ENCODE measurements at places on chromosomes 16 and 17.
A peak's percentile ranks its signal among the peaks of the same experiment; 100 is the strongest.

DNA sequence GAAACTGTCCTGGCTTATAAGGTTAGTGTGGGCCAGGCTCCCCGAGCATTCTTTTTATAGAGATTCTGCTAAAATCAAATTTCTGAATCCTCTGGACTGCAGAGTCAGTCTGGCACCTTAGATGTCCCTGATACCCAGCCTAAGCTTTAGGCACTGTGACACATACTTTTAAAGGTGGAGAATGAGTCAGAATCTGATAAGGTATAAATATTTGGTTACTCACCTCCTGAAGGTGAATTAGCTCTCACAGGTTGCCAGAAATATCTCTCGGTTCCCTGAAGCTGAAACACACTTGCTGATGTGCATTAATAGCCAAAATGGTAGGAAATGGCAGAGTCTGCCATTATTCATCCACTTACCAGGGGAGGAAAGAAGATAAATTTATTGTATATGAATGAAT lies 446.9 kb downstream of the UTP18 start:
- no peak for DNase-seq

GRCh38 chr16:47861999-47862398 lies 293.8 kb downstream of the ABCC12 start:
- no peak for DNase-seq

GRCh38 chr16:85880861-85881260 lies 18.1 kb upstream of the IRF8 start:
- DNase-seq = no peak

- DNase-seq = no peak
These were observed 1.4 kb downstream of the TEN1 start for GRCh38 chr17:75980188-75981018.

GRCh38 chr17:37123941-37124820 lies 175.4 kb downstream of the AATF start:
- DNase-seq = no peak

DNA sequence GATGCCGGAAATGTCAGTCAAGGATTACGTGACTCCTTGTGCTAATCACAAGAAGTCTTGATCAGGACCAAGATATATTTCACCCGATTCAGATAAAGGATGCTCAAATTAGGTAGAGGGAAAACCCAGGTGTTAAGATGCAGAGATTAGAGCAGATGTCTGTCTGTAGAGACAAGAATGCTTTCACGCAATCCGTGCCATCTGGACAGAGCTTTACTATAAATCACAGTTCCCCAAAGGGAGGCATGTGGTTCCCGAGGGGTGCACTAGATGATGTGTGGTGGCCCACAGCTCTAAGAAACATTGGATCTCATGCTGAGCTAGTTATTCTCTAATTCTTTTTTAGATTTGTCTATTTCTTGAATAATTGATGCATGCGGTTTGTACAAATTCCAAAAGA lies 9.8 kb upstream of the MAP3K14 start:
- DNase-seq = no peak

GRCh38 chr17:55768936-55769624 lies 18.2 kb downstream of the PCTP start:
- no peak for DNase-seq

DNA sequence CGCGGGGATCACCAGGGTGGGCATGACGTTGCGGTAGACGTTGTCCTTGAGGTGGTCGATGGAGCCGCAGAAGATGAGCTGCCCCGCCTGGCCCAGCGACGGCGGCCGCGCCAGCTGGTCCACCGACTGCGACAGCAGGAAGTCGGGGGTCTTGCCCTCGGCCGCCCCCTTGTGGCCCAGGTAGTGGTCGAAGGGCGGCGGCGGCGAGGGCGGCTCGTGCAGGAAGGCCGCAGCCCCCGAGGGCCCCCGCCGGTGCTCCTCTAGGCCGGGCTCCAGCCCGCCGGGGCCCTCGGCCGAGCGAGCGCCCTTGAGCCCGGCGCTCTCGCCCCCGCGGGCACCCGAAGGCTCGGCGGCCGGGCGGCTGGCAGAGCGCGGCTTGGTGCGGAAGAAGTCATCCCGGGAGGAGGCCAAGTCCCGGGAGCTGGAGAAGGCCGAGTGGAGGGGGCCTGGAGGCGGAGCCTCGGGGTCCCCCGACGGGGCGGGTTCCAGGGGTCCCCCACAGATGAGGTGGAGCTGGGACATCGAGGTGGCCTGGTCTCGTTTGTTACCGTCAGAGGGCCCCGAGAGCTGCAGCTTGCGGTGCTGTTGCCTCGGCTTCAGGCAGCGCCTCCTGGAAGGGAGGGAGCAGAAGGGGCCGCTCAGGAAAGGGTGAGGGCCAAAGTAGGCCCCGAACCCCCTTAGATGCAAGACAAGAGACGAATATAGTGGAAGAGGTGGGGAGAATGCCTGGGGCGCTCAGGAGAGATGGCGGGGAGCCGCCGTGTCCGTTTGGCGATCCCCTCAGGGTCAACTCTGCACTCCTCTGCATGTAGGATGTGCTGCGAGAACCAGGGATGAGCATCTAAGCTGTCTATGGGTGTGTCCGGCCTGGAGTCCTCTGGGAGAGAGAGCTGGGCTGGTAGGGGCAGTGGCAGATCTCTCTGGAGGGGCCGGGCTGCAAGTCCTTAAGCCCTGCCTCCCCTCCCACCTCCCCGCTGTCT lies 8.8 kb downstream of the FAM171A2 start:
- peak; percentile 57 for DNase-seq

DNA sequence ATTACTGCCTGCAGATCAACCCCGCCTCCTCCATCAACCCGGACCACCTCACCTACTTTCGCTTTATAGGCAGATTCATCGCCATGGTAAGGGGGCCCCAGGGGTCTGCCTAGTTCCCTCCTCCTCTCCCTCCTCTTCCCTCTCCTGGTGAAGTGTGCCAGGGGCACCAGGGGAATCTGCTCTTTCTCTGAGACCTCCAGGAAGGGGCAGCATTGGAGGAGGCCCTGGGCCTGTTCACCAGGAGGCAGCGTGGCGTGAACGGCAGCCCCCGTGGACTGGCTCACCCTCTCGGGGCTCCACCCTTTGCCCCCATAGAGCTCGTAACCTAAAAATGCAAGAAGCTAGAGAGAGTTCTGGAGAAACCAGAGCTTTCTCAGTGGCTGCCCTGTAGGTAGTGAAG lies 17.1 kb upstream of the CLEC18A start:
- no peak for DNase-seq

DNA sequence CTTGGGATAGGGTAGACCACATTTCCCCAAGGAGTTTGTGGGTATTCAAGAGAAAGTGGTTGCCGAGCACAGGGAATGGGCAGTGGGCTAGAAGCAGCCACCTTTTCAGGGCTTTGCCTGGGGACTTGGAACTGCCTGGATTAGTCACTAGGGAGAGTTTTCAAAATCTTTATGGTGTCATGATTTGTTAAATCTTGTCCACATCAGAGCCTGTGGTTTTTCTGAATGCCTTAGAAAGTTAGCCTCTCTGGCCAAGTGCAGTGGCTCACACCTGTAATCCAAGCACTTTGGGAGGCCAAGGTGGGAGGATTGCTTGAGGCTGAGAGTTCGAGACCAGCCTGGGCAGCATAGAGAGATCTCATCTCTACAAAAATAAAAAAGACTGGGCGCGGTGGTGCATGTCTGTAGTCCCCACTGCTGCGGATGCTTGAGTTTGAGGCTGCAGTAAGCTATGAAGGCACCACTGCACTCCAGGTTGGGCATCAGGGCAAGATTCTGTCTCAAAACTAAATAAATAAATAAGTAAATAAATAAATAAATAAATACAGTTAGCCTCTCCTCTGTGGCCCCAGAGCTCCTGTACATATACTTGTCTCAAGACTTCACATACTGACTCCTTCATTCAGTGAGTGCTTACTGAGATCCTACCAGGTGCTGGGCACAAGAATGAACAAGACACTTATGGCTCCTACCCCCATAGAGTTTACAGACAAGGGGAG lies 76.3 kb upstream of the HNF1B start:
- DNase-seq = no peak

- DNase-seq = peak; percentile 12
These were observed 521 bp downstream of the GGA2 start for GRCh38 chr16:23509782-23510163.

GRCh38 chr17:9648521-9649110 lies 3.3 kb downstream of the USP43 start:
- no peak for DNase-seq

GRCh38 chr17:8153525-8153956 lies 1.3 kb upstream of the PER1 start:
- DNase-seq = peak; percentile 57

GRCh38 chr17:39243155-39243554 lies 17.4 kb upstream of the STAC2 start:
- no peak for DNase-seq

DNA sequence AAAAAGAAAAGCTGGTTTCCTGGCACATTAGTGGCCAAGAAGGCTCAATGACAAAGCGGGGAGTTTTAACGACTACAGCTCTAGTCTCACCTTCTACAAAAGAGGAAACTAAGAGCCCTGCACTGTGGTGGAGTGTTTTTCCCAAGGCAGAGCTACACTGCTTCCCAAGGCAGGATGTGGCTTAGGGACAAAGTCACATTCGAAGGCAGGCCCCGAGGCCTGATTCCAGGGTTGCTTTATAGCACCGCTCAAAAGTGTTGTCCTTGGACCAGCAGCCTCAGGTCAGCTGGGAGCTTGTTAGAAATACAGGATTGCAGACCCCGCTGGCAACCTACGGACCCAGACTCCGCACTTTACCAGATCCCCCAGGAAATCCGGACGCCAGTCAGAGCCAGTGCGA lies 23.8 kb downstream of the TMEM92 start:
- no peak for DNase-seq

Data from activated CD4-positive, alpha-beta T cell treated with anti-CD3 and anti-CD28 coated beads for 4 hours (primary cell).